ENCODE measurements at places on chromosomes 2 and 18. TPM values are rescaled to one million over a fixed set of nuclear protein-coding genes. Genes with fewer than 3 reads are reported as not detected.
A peak's percentile ranks its signal among the peaks of the same experiment; 100 is the strongest.

The PDE11A gene
- 16.8 TPM for total RNA-seq

- peak; percentile 32 for DNase-seq
These were observed 67.3 kb upstream of the TEX51 start for GRCh38 chr2:126831234-126832005.

The EVA1A gene
- total RNA-seq, result not detected

GRCh38 chr2:9191041-9191481, 15.6 kb upstream of the ASAP2 start:
- DNase-seq, result peak; percentile 96

DNA sequence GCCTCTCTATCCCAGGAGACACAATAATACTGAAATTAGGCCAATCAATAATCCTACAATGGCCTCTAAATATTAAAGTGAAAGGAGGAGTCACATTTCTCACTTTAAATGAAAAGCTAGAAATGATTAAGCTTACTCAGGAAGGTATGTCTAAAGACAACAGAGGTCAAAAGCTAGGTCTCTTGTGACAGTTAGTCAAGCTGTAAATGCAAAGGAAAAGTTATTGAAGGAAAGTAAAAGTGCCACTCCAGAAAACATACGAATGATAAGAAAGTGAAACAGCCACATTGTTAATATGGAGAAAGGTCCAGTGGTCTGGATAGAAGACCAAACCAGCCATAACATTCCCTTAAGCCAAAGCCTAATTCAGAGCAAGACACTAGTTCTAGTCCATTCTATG, 9.5 kb downstream of the SESTD1 start:
- no peak for DNase-seq

DNA sequence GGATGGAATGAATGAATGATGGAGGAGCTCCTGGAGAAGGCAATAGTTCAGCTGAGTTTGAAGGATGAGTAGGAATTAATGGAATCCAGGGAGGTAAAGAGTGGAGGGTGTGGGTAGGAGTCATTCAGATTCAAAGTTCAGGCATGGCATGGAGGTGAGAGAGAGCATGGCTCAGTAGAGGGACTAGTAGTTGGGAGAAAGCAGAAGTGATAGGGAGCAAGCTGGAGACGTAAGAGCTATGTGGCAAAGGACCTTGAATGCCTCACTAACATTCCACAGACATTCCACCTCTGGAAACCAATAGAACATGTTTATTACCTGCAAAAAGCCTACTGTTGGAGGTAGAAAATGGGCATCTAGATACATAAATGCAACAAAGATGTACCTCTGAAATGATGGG, 170.1 kb downstream of the HAUS1 start:
- DNase-seq, result no peak

DNA sequence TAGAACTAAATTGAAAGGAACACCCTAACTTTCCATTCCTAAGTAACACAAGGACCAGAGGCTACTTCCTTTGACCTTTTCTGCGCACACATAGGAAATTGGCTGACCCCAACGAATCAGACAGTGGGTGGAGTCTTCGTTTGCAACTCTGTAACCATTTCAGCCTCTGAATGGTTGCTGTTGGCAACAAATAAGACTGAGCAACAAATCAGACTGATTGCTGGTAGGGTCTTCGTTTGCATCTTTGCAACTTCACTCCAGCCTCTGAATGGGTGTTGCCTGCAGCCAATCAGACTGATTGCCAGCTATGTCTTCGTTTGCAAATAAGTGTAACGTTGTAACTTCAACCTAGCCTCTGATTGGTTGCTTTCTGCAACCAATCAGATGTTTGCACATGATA, 34.6 kb downstream of the USP40 start:
- DNase-seq, result no peak

DNA sequence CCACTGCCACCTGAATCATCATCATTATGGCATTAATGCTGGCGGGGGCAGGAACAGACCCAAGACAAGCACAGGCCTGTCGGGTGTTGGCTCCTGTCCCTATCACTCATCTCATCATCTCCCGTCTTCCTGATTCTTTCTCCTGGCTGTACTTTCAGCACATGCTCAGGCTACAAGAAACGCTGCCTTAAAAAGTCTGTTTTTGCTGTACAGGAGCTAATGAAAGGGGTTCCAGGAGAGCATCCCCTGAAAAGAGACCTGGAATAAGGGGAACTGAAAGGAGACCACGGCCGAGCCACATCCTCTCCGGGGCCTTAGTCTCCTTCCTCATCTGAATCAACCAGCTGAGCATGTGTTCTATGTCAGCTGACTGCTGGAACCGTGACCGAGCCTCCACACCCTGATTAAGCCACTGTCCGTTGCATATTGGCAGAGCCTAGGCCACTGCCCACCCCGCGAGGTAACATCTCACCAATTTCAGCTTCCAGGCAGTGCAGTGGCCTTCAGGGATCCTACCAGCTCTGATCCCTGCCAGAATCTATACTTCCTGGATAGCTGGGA, 62.6 kb downstream of the DNMT3A start:
- peak; percentile 89 for DNase-seq

- DNase-seq, result peak; percentile 79
These were observed 115.4 kb downstream of the PXDN start for GRCh38 chr2:1628893-1629292.

The GPR35 gene
- 7.8 TPM for total RNA-seq

The UGT1A10 gene
- total RNA-seq, result not detected

GRCh38 chr2:197606180-197606579, 69.2 kb downstream of the RFTN2 start:
- no peak for DNase-seq

DNA sequence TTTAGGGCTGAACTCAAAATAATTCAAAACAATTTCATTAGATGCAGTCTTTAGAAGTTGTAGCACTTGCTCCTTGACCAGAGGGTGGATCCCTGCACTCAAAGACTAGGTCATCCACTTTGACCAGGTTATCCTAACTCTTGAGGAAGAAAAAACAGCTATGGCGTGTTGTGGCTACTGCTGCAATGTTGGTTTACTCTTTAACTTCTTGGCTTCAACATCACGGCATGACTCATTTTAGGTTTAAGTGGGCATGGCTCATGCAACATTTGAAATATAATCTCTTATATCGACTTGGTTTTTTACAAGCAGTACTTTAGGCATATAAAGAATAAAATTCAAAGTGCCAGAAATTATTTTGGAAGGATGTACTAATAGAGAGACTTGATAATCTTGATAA, 35.4 kb downstream of the ANKRD29 start:
- no peak for DNase-seq

DNA sequence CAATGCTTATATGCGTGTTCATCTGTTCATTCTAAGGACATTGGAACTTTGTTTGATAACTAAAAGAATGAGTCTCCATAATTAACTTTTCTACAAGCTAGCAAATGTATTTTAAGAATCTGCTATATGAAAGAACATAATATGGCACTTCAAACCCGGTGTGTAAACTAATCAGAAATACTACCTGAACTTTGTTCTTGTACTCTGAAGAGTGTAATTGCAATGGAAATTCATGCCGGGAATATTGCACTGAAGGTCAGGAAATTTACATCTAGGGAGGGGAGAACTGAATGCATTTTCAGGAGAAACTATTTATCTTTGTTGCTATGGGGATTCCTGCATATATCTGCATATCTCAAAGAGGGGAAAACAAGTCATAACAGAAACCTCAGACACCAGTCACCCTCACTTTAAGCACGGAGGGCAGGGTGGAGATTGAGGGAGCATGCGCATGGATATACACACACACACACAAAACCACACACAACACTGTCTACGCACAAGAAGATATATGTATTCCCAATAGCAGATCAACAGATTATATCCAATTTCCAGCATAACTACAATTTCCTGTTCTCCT, 76.2 kb downstream of the DTNA start:
- no peak for DNase-seq

The CYS1 gene
- 24.6 TPM for total RNA-seq

DNA sequence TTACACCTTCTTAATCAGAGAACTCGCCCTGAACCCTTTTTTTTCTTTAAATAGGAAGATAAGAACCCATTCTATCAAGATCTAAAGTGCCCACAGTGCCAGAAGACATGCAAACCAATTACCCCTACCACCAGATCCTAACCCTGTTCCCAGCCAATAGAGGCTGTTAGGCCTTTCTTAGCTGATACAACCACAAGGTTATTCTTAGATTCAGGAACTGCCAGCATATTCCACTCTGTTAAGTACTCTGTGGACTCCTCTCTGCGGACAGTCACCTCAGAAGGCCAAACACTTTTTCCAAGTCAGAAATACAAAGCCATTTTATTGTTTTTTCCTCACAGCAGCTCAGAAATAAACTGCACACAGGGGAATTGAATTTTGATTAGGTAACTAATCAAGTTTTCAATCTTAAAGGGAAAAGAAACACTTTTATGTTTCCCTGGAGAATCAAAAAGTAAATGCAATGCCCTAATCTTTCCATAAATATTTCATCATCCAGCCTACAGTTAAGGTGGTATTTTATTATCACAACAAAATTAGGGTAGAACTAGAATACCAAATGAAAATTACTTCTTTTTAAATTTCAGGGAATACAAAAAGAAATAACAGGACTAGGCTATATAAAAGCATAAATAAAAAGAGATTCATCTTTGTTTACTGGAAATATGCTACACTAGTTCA, 111.4 kb downstream of the NBAS start:
- no peak for DNase-seq

DNA sequence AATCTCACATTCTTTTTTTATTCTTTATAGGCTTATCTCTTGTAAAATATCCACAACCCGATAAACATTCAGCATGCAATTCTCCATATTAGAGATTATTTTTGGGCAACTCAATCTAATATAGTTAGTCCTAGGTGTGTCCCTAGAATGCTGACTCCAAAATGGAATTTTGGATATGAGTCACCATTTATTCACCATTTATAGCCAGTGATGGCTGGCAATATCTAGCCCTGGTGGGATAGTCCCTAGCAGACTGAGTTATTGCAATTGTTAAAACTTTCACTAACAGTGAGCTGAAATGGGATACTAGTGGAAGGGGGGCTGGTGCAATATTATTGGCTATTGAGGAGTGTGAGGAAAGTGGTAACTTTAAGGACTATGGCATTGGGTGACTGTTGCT, 401.6 kb downstream of the SLC4A3 start:
- DNase-seq, result no peak

The INHBB gene
- 1.1 TPM for total RNA-seq

- DNase-seq, result no peak
These were observed 805.2 kb downstream of the SLC4A3 start for GRCh38 chr2:220432645-220433044.

The DUSP2 gene
- 6.7 TPM for total RNA-seq

- no peak for DNase-seq
These were observed 85.3 kb downstream of the FHOD3 start for GRCh38 chr18:36382854-36383253.

DNA sequence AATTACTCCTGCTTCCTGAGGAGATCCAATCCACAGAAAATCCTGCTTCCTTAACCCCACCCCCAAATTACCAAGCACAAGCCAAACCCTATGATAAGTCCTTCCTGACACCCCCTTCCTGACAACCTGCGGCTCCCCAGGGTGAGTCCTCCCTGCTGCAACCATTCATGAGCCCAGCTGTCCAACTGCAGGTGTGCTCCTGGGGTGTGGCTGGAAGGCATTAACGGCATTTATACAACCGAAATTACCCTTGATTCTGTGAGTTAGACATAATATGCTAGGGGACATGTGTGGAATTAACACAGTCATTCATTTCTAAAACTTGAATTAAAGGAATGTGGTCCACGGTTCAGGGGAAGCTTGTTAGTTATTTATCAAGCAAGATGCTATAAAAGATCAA, 119.0 kb upstream of the ALKAL2 start:
- DNase-seq, result no peak

The DLX1 gene
- total RNA-seq, result 0.49 TPM

GRCh38 chr2:18423636-18424035, 136.8 kb downstream of the RDH14 start:
- no peak for DNase-seq

GRCh38 chr2:58051445-58051844, 4.8 kb downstream of the VRK2 start:
- DNase-seq, result no peak

GRCh38 chr2:122478117-122478516, 722.7 kb downstream of the TSN start:
- no peak for DNase-seq

The GPR45 gene
- total RNA-seq, result not detected

The PROM2 gene
- total RNA-seq, result 6.1 TPM

GRCh38 chr2:191838526-191838925, 8.4 kb downstream of the CAVIN2 start:
- no peak for DNase-seq

The CAPG gene
- 33.0 TPM for total RNA-seq

DNA sequence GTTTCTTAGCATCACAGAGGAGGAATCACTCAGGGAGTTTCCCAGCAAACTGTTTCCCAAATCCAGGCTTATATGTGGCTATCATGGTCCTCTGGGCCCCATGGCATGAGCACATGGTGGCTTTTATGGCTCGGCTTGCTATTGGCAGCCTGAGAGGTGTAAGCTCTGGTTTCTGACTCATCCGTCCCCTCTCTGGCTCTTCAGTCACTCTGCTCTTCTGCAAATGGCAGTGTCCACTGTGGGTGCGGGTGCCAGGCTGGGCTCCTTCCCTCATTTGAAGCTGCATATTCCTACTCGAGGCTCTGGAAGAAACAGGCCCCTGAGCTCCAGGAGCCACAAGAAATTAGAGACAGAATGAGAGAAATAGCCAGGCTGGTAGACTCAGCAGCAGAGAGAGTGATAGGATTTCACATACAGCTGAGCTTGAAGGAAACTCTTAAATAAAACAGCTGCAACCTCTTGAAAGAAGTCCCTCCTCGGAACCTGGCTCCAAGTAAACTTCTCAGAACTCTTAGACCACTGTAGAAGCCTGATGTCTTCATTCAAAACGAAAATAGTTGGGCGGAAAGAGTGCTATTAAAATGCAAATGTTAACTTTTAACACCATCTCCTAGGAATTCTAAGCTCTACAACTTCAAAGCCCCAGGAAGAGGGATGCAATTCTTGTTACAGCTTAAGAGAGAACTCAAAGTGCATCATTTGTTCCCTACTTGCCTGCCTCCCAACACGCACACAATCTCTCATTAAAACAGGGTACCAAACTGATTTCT, 212.6 kb upstream of the SP5 start:
- DNase-seq, result no peak

The CERKL gene
- total RNA-seq, result not detected

GRCh38 chr2:70128005-70128404, 40.7 kb downstream of the PCBP1 start:
- no peak for DNase-seq

The IL1R1 gene
- 52.2 TPM for total RNA-seq

DNA sequence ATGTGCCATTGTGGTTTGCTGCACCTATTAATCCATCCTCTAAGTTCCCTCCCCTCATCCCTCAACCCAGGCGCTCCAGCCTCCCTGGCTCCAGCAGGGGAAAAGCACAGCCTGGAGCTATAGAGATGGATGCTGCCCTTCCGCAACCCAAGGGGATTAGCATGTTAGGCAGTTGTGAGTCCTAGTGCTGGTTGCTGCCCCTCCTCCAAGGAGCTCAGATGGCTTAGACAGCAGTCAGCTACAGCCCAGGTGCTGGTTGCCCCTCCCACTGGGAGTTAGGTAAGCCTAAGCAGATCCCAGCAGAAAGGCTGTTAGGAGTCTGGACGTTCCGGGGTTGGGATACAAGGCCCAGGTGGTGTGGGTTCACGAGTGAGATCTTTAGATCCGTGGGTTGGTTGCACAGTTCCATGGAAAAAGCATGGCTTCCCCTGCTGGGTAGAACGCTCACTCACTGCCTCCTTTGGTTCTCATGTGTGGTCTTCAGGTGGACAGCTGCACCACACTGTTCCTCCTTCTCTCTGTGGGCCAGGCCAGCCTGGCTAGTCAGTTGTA, 446.1 kb downstream of the ZNF804A start:
- DNase-seq, result no peak

The SMAD4 gene
- total RNA-seq, result 106 TPM

The GNAL gene
- 25.1 TPM for total RNA-seq
